Naive thymus-derived CD4-positive, alpha-beta T cell (primary cell): ENCODE measurements at places on chromosomes 11 and 22.

DNA sequence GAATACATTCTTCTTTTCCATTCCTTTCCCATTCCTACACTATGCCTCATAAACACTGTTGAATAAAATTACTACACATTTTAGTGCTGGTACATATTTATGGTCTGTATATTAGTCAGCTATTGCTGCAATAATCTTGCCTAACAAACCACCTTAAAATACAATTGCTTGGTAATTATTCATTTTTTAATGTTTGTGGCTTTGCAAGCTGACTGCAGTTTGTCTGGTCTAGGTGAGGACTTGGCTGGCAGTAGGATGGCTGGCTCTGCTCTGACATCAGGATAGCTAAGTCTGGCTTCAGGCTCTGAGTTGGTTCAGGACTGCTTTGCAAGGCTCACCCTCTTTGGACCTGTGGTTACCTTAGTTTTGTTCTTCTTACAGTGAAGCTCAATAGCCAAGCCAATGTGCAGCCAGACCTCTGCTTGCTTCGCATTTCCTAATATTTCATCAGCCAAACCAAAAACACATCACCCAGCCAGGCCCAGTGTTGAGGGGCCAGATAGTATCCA is 913.4 kb upstream of the RAG2 start:
- H3K4me3 ChIP-seq = no peak overlapping the region
- H3K27me3 ChIP-seq = no peaks in the 10 kb centered on the region
- H3K36me3 ChIP-seq = no peaks in the 10 kb centered on the region
- H3K27ac ChIP-seq = no peak overlapping the region

DNA sequence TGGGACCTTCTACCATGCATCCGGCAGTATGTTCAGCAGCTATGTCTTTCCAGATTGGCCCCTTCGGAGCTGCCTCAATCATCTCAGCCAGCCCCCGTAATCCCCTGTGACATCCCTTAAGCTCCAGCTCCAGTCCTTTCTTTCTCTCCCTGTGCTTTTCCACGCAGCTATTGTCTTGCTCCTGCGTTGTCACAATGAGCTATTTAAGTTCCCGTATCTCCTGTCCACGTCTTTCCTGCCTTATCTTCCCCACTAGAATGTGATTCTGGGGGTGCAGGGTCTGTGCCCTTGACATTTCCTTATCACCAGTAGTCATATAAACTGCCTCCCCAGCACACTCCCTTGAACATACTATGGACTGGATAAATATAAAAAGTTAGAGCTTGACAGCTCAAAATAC is 5.1 kb upstream of the ETS1 start:
- H3K4me1 ChIP-seq = no peaks in the 10 kb centered on the region
- no peak for DNase-seq
- H3K27ac ChIP-seq = no peak overlapping the region
- no peaks in the 10 kb centered on the region for H3K36me3 ChIP-seq

DNA sequence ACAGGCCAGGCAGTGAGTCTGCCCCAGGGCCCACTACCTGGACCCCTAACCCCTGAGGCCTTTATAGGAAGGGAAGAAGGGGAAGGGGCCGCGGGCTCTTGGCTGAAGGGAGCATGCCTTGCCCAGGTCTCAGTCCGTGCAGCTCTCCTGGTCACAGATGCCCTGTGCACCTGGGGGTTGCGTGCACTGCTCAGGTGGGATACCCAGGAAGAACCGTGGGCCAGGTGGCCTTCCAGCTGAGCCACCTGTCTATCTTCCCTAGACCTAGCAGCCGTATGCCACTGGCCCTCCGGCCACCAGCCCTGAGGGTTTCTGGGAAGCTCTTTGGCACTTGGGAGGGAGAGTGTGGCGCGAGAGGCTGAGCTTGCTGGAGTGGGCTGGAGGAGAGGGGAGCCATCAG is 1178.6 kb downstream of the BRD1 start:
- no peaks in the 10 kb centered on the region for H3K4me1 ChIP-seq
- H3K36me3 ChIP-seq = no peaks in the 10 kb centered on the region
- DNase-seq = no peak
- H3K4me3 ChIP-seq = no peak overlapping the region

DNA sequence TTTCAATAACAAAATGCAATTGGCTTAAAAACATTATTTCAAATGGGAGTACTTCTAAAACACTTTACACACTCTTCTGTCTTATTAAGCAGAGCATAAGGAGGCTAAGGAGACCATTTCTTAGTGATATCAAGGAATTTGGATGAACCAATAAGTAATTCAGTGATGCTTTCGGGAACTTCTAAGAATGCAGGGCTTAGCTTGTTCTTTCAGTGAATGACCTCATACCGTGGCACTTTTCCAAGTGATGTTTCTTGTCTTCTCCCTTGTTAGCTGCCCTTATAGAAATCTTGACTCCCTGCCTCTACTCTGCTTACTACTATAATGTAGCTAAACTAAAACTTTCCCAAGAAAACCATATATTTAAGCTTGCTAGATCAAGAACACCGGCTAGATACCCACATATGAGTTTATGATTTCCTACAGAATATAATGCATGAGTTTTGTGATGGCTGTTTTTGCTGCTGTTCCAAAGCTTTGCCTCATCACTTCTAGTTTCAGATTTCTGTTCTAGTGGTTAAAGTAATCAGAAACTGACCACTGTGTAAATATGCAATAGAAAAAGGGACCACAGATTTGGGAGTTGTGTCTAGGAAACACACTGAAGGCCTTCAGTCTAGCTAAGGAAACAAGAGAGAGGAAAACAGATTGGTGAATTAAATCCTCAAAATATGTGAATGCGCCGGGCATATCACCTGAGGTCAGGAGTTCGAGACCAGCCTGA is 37.5 kb upstream of the STK33 start:
- H3K4me1 ChIP-seq = no peaks in the 10 kb centered on the region
- H3K27me3 ChIP-seq = no peaks in the 10 kb centered on the region
- H3K4me3 ChIP-seq = no peak overlapping the region
- no peak for DNase-seq
